Left ventricle myocardium superior (tissue), 1 donor: ENCODE measurements at places on chromosomes 6 and 20. TPM values are rescaled to one million over a fixed set of nuclear protein-coding genes. Genes with fewer than 3 reads are reported as not detected.

Gene ARMC12
- total RNA-seq: not detected

Gene TRIM31
- total RNA-seq: not detected

DNA sequence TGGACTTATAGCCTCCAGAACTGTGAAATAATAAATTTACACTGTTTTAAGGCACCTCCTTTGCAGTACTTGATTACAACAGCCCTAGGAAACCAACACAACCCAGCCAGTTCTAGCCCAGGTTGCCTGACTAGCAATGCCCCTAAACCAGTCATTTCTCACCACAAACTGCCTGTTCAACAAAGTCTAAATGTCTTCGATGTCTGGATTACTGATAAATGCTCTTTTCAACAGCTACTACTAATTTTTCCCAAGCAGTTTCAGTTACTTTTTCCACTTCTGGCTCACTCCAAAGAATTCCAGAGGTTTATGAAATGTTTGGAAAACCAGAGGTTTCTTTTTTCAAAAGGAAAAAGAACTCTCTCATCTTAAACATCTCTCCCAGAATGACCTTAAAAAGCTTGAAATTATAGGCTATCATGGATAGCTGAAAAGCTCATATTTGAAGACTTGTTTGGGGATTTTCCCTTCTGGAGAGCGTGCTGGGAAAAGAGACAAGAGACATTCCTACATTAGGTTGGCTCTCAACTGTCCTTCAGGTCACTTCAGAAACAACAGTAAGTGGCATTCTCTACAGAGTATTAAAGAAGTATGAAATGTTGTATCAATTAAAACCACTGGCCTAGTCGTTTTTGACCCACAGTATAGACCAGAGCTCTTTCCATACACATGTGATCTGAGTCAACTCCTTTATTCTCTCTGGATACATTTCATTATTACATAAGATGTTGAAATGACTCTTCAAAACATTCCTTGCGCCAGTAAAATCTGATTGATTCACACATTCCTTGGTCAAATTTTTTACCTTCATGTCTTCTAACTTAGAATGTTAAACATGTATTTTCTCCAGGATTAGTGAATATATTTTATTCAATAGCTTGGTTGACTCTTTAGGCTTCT, 265.9 kb downstream of the COL12A1 start:
- no peak for DNase-seq

DNA sequence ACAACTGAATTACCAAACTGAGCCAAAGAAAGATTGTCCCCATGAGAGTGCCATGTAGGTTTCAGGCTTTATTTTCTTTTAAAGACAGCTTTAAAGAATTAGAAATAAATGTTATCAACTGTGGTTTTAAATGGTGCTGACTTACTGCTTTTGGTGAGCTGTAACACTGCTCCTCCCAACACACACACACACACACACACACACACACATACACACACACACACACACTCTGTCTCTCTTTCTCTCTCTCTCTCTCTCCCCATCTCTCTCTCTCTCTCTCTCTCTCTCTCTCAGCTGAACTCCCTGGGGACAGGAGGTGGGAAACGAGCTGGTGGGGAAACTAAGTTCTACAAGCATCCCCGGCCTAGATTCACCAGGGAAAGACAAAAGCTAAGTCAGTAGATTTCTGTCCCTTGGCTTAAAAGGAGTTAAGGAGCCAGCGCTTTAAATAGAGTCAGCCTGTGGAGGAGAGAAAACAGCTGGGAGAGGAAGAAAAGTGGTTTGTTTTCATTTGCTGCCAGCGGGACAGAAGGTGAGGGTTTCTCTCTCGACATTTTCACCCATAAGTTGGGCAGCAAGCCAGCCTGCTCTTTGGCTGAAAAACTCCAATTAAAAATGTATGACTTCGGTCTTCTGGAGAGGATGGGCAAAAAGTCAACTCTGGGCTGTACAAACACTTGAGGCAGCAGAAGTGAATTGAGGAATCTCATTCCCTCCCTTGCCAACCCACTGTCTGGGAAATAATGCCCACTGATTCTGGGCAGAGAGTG, 27.4 kb downstream of the CBLN4 start:
- no peak for DNase-seq

DNA sequence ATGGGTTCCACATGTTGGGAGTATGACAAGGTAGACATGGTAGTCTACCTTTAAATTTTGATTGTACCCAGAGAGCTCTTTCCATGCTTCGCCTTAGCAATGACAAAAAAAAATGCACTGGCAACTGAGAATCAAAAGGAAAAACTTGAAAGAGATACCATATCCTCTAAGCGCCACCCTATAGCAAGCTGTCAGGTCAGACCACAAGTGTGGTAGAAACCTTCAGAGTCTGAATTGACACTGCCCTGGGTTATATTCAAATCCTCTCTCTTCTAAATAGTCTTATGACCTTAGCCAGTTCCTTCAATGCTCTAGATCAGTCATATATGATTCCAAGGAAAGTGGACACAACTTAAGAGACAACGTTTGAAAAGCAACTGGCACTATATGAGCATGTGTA, 45.6 kb upstream of the SMLR1 start:
- no peak for DNase-seq

GRCh38 chr20:57716202-57716601, 6.4 kb upstream of the PMEPA1 start:
- DNase-seq: no peak
